Activated naive CD4-positive, alpha-beta T cell treated with anti-CD3 and anti-CD28 coated beads, Interleukin-2, amount 50 U/mL, for 72 hours (primary cell): ENCODE measurements at places on chromosomes 3 and 15. TPM values are rescaled to one million over a fixed set of nuclear protein-coding genes. Genes with fewer than 3 reads are reported as not detected.

CFAP100 gene
- total RNA-seq = not detected

TJP1 gene
- total RNA-seq = not detected

SNUPN gene
- total RNA-seq = 36.1 TPM

EBLN2 gene
- total RNA-seq = 7.6 TPM

HDC gene
- total RNA-seq = 0.66 TPM

SCG3 gene
- total RNA-seq = 0.11 TPM

SLC28A1 gene
- total RNA-seq = not detected
